ENCODE measurements at places on chromosomes 16 and 17. TPM values are rescaled to one million over a fixed set of nuclear protein-coding genes. Genes with fewer than 3 reads are reported as not detected.

The HAS3 gene
- 143 TPM for polyA plus RNA-seq

The KRT222 gene
- polyA plus RNA-seq = 0.45 TPM

The PHF12 gene
- 16.1 TPM for polyA plus RNA-seq

The ADAM11 gene
- 0.03 TPM for polyA plus RNA-seq

- peak; percentile 56 for DNase-seq
- H3K27ac ChIP-seq = peak overlapping the region; percentile 42
- no peak overlapping the region for H3K4me3 ChIP-seq
Measured at GRCh38 chr16:74480150-74481029, 59.1 kb upstream of the CLEC18B start.

Data from keratinocyte (primary cell).